ENCODE measurements at places on chromosomes 7 and 10.

DNA sequence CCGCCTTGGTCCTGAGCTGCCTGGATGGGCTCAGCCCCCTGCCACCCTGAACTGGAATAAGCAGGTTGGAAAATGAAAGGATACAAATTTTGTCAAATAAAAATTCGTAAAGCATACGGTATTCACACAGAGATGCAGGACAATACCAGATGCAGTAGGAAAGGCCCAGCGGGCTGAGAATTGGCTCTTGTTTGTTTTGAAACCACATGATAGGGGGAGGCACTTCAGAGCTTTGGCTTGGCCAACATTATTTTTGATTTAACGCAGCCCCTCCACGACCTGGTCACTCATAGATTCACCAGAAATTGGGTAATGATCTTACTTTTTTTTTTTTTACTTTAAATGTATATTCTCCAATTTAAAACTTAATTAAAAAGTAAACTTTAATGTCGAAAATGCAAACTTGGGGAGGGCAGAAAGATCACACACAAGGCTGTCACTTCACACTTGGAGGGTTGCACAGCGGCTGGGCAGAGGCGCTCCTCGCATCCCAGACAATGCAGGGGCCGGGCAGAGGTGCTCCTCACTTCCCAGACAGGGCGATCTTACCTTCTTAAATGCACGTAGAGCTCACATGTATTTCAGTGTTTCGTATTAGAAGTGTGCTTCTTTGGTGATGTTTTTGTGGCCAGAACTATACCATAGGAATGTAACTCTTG is 17.8 kb upstream of the INSIG1 start:
- DNase-seq: no peak

DNA sequence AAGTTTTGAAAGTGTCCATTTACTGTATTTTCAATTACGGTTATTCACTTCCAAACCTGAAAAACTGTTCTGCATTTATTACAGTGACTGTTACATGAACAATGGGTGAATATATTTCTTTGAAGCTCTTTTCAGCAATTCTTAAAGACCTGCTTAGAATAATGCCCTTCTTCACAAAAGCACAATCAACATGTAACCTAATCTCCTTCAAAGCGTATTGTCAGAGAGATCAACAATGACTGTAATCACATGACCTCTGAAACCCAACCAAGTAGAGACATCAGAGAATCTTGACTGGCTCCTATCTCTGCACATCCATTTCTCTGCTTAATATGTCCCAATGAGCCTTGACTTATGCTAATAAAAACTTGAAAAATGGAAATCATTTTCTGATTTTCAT is 126.7 kb downstream of the NRCAM start:
- no peak for DNase-seq

- DNase-seq: no peak
Observed at GRCh38 chr7:112056409-112056808, 149.8 kb downstream of the DOCK4 start.

GRCh38 chr10:120770496-120770895 is 80.7 kb upstream of the WDR11 start:
- DNase-seq: no peak

DNA sequence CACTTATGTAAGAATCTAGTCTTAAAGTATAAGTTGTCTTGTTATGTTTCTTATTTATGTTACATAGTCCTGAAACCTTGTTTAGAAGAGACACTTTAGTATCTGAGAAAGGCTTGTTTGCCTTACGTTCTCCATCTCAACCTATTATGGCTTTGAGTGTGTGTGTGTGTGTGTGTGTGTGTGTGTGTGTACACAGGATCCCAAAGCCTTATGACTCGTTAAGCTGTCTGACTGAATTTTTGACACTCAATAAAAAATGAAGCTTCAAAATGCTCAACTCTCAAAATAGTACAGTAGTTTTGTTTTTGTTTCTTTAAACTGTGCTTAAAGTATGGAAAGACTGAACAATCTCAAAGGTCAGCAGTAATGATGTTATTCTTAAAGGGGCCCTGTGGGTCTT is 18.0 kb downstream of the CALU start:
- no peak for DNase-seq

DNA sequence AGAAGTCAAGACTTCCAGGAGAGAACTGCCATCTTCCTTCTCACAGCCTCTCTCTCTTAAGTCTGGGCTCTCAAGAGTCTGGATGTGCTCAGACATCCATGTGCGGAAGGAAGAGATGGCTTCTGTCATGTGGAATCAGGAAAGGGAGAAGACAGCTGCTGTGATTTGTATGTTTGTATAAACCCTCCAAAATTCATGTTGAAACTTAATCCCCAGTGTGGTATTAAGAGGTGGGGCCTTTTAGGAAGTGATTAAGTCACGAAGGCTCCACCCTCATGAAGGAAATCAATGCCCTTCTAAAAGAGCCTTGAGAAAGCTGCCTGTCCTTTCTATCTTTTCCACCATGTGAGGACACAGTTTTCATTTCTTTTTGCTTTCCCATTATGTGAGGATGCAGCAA is 73.9 kb upstream of the PTN start:
- no peak for DNase-seq

DNA sequence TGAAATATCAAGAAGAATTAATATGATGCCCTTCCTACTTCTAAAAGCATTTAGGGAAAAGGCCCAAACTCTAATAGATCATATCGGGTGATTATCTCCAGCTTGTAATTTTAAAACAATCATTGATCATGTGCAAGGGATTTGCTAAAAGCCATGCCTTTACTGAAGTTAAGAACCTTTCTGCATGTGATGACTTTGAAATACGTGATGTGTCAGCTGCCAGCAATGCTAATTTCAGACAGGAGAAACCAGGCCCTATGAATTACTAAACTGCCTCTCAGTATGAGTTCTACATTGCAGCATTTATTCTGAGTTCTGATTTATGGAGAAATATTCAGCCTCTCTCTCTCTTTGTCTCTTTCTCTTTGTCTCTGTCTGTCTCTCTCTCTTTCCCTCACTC is 203.6 kb upstream of the AKR1E2 start:
- DNase-seq: no peak

GRCh38 chr10:1158066-1158465 is 101.9 kb downstream of the WDR37 start:
- no peak for DNase-seq

- DNase-seq: no peak
Observed at GRCh38 chr10:91227576-91227975, 7.1 kb downstream of the PCGF5 start.

- DNase-seq: no peak
Observed at GRCh38 chr7:74480861-74481417, 27.2 kb downstream of the GTF2IRD1 start.

- DNase-seq: no peak
Observed at GRCh38 chr10:916716-917415, 14.6 kb downstream of the LARP4B start.

DNA sequence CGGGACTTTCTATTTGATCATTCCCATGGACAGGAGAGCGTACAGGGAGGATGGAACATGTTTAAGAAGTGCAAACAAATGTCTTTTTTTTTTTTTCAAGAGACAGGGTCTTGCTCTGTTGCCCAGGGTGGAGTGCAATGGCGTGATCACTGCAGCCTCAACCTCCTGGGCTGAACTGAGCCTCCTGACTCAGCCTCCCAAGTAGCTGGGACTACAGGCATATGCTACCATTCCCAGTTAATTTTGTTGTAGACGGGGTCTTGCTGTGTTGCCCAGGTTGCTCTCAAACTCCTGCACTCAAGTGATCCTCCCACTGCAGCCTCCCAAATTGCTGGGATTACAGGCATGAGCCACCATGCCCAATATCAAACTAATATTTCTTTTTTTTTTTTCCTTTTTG is 40.5 kb downstream of the SPDYE5 start:
- DNase-seq: no peak

GRCh38 chr7:149692557-149692982 is 80.8 kb downstream of the ZNF467 start:
- DNase-seq: no peak

GRCh38 chr10:93992400-93993030 is 1.2 kb upstream of the PLCE1 start:
- DNase-seq: no peak

DNA sequence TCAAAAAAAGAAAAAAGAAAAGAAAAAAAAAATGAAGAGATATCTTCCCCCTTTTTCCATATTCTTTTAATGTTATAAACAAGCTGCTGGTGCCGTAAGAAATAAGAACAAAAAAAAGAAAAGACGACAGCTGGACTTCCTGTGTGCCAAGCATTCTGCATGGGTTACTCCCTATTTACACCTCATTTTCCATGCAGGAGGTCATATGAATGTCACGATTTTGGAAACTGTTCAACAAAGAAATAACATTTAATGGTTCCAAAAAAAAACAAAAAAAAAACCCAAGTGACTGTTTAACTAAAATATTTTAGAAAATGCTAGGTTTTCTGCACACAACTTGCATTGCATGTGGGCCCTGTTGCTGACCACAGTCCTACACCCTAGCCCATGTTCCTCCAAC is 159.3 kb downstream of the TNS3 start:
- no peak for DNase-seq

DNA sequence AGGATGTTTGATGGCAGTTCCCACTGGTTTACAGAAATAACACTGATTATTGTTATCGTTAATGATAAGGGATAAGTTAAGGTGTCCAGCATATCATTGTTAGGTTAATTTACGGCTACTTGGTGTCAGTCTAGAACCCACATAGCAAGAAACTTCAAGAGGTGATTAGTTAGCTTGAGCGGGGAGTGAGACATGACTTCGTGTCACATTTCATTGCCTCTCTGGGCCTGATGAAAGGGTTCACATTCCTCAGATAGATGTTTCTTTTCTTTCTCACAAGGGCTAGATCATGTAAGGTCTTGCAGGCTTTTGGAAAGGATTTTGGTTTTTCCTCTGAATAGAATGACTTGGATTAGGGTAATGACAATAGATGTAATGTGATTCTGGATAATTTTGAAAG is 26.7 kb downstream of the WAC start:
- DNase-seq: no peak

All from NCI-H1048 (cell line).